Aorta (tissue), 5 donors: ENCODE measurements at places on chromosomes 11 and 22.

DNA sequence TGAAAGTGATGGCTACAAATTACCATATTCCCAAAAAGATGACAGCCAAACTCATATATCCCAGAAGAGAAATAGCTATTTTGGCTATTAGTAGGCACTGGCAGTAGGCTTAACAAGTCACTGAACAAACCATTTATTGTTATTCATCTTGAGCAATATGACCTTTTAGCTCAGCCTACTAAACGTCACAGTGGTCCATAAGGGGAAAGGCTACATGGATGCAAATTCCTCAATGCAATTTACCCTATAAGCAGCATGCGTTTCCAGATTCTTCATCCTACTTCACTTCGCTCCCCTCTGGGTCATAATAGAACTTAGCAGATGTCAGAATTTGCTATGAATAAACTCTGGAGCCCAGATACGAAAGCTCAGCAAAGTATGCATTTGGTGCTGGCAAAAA lies 114.0 kb downstream of the SIK3 start:
- H3K27me3 ChIP-seq, result no peaks in the 10 kb centered on the region
- no peak for DNase-seq

DNA sequence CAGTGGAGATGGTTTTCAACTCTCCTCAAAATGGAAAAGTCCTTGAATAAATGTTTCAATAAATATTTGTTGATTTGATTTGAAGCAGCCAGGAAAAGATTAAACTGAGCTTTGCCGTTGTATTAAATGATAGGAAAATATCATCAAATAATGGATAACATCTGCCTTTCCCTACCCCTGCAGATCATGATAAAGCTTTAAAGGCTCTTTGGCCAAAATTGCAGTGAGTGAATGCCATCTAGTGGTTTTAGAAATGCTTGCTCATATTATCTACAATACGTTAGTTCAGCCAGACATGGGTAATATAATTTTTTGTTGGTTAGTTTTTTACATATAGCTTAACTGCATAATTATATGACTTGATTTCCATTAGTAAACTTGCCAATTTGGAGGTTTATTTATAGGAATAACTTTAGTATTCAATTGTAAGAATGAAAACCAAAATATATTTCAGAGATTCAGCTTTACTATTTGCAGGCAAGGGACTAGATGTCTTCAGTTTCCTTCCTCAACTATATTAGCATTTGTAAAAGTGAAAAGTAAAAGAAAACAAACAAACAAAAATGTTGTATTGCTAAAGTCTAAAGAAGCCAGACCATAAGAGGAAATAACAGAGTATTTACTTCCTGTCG lies 159.2 kb downstream of the MSANTD4 start:
- no peaks in the 10 kb centered on the region for H3K4me1 ChIP-seq
- no peak overlapping the region for H3K27ac ChIP-seq
- DNase-seq, result no peak
- H3K4me3 ChIP-seq, result no peak overlapping the region

- H3K4me1 ChIP-seq, result no peaks in the 10 kb centered on the region
- no peaks in the 10 kb centered on the region for H3K36me3 ChIP-seq
- peak overlapping the region; percentile 15 for H3K4me3 ChIP-seq
These were observed 2.8 kb downstream of the CHADL start for GRCh38 chr22:41237707-41238569.

DNA sequence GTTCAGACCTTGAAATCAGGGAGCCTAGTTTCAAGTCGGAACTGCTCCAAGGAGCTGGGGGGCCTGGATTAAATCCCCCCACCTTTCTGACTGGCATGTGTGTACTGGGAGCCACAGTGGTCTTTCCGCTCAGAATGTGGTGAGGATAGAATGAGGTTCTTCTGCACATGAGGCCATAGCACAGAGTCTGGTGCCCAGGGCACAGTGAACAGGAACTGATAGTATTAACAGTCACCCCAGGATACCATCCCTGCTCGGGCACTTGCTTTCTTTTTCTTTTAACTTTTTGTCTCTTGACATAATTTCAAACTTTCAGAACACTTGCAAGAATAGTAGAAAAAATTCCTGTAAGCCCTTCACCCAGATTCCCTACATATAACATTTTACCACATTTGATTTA lies 28.8 kb downstream of the LMO1 start:
- H3K27me3 ChIP-seq, result no peaks in the 10 kb centered on the region
- no peak overlapping the region for H3K27ac ChIP-seq
- no peak for DNase-seq
- H3K4me1 ChIP-seq, result no peaks in the 10 kb centered on the region
- no peaks in the 10 kb centered on the region for H3K36me3 ChIP-seq
- no peak overlapping the region for H3K4me3 ChIP-seq

GRCh38 chr11:122917311-122917710 lies 34.8 kb downstream of the JHY start:
- no peak overlapping the region for H3K27ac ChIP-seq
- no peaks in the 10 kb centered on the region for H3K4me1 ChIP-seq
- no peaks in the 10 kb centered on the region for H3K27me3 ChIP-seq
